Stimulated activated CD8-positive, alpha-beta memory T cell treated with anti-CD3 and anti-CD28 coated beads, Interleukin-4, amount 100 ng/mL, for 1 hour (primary cell): ENCODE measurements at places on chromosomes 16 and 17.

DNA sequence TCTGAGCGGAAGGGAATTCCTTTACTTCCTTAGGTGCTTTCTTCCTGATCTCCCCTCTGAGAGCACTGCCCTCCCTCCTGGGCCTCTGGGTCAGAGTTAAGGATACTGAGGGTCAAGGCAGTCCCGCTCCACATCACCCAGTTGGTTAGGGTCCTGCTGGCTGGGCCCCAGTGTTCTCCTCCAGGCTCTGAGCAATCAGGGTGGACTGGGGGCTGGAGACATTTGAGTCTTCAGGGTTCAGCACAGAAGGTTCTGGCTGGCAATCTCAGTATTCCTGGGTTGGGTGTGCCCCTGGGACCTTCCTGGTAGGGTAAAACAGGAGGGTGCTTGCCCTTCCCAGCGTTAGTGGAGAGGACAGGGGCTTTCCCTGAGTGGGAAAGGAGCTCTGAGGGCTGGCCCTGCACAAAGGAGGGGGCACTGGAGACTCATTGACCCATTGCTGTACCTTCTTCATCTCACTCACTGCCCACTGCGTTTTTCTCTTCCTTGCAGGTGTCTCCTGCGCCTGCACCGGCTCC, 448 bp downstream of the MT1M start:
- DNase-seq: no peak

DNA sequence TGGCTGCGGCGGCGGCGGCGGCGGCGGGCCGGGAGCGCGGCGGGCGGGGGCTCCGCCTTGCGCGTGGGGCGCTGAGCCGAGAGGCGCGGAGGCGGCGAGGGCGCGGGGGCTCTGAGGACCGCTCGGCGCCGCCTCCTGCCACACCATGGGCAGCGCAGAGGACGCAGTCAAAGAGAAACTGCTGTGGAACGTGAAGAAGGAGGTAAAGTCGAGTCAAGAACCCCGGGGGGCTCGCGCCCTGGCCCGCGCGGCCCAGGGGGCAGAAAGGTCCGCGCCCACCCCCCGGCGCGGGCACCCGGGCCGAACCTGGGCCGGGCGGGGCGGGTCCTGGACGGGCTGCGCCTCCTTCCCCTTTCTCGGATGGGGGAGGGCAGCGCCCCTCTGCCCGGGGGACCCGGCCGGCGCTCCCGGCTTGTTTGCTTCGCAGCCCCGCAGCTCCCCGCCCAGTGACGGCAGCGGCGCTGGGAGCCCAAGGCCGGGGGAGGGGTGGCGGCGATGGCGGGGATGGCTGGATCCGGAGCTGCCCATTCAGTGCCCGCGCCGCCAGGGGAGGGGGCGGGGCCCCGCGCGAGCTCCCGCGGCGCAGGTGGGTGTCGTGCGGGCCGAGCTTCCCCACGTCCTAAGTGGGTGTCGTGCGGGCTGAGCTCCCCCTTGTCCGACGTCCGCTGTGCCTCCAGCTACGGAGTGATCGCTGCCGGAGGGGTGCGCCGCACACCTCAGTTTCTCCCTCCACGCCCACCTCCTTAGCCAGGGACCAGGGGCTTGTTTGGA, 428 bp downstream of the SGSM2 start:
- DNase-seq: no peak

- DNase-seq: no peak
These were observed 6.2 kb downstream of the MBTPS1 start for GRCh38 chr16:84110527-84110926.

- DNase-seq: no peak
These were observed 7.4 kb upstream of the CACNA1H start for GRCh38 chr16:1145383-1146100.

- DNase-seq: no peak
These were observed 12.1 kb downstream of the TMEM95 start for GRCh38 chr17:7367083-7367482.

DNA sequence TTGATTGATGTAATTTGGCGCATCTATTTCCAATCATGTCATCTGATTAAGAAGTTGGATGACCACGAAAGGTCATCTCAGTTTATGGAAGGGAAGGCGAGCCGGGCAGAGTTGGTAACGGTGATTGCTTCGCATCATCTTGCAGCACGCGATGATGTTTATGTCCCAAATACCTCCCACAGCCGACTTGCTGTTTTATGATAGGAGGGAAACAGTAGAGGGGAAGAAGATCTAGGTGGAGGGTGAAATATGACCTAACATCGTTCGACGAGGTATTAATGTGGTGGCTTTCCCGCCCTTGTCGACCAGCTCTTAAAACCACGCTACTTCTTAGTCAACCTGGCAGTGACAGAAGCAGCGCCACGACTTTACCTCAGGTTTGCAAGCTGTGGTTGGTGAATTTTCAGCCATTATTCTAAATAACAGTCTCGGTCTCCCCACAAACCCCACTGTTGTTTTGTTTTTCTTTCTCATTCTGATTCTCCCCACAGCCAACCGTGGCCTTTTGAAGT, 805 bp upstream of the TANC2 start:
- no peak for DNase-seq

GRCh38 chr17:42456223-42457106, 2.2 kb upstream of the ATP6V0A1 start:
- DNase-seq: no peak
